ENCODE measurements at places on chromosomes 7 and 10.

- no peak for DNase-seq
Measured at GRCh38 chr7:103805346-103805745, 184.1 kb downstream of the RELN start.

GRCh38 chr7:26035552-26035951 is 116.4 kb upstream of the NFE2L3 start:
- no peak for DNase-seq

DNA sequence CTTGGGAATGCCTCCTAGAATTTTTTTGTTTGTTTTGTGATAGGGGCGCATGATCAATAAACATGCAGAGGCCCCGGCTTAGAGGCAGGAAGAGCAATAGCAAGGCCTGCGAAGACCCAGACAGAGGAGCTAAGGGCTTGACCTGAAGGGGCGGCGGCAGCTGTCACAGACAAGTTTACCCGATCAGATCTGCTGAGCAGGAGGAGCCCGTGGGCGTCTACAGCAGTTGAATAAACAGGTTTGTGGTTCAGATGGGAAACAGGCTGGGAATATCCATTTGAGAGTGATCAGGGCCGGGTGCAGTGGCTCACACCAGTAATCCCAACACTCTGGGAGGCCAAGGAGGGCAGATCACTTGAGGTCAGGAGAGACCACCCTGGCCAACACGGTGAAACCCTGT is 126.0 kb upstream of the CALN1 start:
- DNase-seq = no peak

DNA sequence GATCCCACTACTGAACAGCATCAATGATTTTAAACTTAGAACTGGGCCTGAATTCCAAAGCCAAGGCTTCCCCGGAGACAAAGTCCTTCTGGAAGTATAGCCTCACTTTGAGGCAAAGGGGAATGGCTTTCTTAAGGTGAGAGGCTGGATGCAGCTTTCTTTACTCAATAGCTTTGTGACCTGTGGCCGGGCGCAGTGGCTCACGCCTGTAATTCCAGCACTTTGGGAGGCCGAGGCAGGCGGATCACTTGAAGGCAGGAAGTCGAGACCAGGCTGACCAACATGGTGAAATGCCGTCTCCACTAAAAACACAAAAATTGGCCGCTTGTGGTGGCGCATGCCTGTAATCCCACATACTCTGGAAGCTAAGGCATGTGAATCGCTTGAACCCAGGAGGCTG is 3.2 kb upstream of the FGFR2 start:
- DNase-seq = no peak

- DNase-seq = peak; percentile 61
Measured at GRCh38 chr10:13890233-13891127, 303.7 kb downstream of the PRPF18 start.

DNA sequence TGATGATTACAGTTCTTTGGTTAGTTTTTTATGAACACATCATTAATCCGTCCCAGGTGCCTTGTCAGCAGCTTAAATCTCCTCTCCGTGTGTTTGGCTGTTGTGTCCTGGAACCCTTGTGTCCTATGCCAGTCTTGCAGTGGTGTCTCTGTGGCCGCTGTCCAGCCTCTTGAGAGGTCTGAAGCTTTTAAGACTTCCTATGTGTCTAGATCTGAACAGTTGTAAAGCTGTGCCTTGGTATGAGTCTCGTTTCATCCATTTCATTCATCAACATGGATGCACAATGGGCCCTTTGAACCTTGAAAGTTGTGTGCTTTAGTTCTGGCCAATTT is 16.7 kb downstream of the LMTK2 start:
- DNase-seq = no peak

DNA sequence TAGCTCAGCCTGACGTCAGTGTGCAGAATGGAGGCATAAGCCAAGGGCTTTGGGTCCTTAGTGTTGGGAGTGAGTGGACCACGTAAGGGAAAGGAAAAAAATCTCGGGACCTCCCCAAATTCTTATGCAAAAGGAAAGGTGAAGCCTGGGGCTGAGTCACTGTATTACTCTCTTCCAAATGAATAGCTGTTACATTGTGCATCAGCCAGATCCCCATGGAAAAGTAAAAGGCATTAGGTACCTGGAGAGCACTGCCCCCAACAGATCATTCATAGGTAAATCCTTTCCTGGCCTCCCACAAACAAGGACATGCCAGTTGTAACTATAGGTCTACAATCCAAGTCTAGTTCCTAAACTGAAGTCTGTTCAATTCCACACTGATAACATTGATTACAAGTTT is 170.5 kb downstream of the C1GALT1 start:
- no peak for DNase-seq

DNA sequence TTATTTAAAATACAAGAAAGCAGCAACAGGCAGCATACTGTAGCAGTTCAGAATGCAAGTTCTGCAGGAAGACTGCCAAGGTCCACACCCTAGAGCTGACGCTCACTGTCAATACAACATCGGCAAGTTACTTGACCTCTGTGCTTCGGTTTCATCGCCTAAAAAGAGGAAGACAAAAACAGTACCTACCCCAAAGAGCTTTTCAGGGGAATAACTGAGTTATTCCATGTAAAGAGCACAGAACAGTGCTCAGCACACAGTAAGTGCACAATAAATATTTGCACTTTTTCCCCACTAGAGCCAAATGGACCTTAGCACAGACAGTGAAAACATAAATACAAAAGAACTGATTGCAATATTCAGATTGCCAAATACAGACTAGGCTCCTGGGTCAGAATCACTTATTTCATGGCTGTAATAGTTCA is 88.6 kb downstream of the USP6NL start:
- no peak for DNase-seq

DNA sequence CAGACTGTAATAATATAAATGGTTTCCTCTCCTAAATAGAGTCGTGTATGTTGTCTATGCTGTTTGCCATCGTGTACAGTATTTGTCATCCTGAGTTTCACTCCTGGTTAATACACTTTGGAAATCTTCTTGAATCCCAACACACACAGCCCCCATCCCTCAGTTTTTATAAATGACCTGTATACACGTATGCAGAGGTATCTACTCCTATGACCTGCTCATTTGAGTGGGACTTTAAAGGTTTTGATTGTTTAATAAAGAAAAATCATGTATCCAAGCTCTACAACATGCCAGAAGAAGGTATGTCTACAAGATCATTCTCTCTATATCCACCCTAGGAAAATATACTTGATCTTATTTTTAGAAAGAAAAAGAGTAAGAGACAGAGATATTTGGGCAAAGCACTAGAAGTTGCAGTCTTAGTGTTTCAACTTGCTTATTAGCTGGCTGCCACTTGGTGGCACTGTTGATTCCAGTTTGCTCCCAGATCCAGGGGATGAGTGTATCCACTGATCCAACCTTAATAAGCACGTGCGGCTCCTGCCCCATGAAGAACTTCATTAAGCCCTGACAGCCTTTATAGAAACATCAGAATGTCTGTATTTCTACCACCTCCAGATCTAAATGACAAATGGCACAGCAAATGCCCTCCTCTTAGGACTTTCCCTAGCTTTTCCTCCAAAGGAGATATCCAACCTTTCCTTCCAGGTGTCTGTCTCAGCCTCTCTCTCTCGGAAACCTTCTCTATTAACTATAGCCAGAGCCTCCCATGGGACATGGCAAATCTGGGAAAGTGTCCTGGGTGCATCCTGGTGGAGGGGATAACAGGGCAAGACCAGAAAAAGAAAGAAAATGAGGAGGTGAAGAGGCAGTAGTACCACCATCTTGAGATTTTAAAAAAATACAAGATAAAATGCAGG is 181.6 kb upstream of the NEBL start:
- DNase-seq = peak; percentile 69

DNA sequence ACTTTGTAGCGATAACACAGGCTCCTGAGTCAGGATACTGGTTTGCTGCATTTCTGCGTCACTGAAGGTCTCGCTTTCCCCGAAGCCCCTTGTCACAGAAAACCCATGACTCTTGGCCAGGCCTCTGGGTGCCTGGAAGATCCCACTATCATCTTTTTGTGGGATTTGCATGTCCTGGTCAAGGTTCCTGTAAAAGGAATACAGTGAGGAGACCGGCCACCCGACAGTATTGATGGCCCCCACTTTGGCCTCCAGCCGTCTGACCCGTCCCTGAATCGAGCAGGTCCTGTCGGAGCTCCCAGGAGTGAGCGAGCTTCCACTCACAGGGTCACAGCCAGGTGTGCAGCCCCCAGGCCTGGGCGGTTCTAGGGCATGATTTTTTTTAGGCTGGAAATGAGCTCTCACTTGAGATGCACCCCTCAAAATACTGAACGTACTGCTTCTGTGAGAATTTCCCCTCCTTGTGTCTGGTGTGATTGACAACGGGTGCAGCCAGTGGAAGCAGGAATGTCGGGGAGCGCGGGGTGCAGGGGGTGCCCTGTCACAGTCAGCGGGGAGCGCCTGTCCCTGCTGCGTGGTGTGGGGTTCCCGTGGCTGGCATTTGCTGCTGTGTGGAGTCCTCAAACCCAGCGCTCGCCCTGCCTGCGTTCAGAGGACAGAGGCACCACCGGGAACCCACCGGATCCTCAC is 75.8 kb downstream of the DNAJB6 start:
- DNase-seq = no peak

GRCh38 chr7:45595809-45596664 is 21.9 kb downstream of the ADCY1 start:
- DNase-seq = no peak

GRCh38 chr10:125628104-125629049 is 54.6 kb downstream of the TEX36 start:
- DNase-seq = no peak

DNA sequence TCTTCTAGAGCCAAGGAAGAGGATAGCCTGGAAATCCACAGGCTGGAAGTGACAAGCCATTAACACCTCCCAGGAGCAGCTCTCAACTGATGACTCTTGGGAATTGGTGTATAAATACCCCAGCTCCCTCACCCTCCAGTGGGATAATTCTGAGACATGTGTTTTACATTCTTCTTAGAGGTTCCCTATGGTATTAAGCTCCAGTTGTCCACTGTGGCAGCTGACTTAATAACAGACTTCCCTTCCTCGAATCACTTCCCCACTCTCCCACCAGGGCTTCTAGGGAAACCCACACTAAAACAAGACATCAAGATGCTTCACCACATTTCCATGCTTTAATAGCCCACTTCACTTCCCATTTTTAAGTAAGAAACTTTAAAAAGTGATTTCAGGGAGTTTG is 47.2 kb downstream of the FAM107B start:
- DNase-seq = no peak

- DNase-seq = peak; percentile 44
Measured at GRCh38 chr7:70608229-70608628, 523.7 kb upstream of the GALNT17 start.

- no peak for DNase-seq
Measured at GRCh38 chr7:51456431-51457060, 139.9 kb upstream of the COBL start.

DNA sequence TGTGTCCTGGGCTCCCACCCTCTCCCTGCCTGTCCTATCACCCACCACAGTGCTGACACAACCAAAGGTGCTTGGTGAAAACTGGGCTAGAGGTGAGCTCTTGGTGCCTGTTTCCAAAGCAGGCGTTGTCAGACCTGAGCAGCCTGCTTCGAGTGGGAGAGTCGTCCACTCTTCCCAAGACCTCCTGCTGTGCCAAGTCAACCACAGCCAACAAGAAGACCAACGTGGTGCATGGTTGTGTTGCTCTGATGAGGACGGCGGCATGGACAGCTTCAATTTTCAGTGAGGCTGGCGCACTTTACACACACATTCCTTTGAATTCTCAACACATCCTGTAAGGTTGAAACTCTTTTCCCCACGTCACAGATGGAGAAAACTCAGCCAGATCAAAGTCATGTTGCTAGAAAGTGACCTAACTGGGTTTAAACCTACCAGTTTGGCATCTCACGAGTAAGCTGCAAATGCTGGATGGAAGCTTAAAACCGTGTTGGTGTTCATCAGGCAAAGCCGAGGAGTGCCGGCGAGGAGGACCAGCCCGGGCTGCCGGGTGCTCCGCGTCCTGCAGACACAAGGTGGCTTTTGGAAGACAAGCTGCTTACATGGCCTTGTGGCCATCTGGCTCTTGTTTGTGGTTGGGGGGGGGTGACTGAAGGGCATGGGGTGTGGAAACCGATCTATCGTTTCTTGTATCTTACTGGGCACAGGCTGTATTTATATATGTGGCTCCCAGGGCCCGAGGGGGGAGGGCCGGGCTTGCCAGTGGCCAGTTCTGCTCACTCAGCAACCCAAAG is 39.3 kb downstream of the INSIG1 start:
- DNase-seq = no peak

GRCh38 chr7:16891338-16891737 is 9.6 kb upstream of the AGR3 start:
- peak; percentile 48 for DNase-seq

DNA sequence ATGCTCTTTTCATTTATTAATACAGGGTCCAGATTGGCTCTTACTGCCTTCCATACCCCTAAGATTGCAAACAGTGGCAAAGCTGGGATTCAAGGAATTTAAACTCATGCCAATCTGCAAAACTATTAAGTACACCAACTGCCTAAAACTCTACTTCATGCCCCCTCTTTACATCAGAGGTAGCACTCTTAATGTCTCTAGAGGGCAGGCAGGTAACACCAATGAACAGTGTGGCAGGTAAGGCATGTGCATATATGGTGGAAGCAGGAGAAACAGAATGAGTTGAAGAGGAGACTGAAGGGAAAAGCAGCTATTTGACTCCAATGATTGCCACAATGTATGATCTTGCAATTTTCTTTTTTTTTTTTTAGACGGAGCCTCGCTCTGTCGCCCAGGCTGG is 156.7 kb downstream of the BTAF1 start:
- no peak for DNase-seq

- DNase-seq = no peak
Measured at GRCh38 chr10:4159173-4159572, 374.2 kb upstream of the KLF6 start.

GRCh38 chr7:21514062-21514461 is 28.8 kb upstream of the DNAH11 start:
- DNase-seq = no peak

DNA sequence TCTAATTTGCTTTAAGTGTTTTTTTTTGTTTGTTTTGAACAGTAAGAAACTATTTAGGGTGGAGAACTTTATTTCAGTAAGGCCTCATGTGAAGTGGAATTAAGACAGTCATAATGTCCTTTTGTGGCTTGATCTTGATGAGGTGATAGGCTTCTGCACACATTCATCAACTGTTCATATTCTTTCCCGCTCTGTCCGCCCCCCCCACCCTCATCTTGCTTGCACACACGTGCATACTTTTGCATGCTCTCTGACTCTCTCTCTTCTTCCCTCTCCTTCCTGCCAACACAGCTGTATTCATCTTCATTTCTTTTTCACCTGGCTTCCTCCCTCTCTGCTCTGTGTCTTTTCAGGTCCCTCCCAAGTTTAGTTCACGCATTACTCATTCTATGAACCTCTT is 429.6 kb downstream of the AUTS2 start:
- DNase-seq = no peak

DNA sequence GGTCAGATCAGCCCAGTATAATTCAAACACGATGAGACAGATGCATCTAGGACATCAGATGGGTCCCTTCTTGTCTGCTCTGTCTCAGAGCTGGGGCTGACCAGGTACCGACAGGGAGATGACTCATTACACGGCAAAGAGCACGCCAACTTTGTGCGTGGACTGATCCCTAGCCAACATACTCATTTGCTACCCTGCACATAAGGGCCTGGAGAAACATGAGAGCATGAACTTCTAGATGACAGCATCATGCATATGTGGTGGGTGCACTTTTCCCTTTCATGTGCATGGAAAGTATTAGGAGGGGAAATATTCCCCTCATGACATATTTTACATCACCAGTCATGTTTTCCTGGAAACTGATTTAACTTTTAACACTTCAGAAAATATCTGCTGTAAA is 35.1 kb upstream of the NPVF start:
- peak; percentile 65 for DNase-seq
